Vagina (tissue), 2 donors: ENCODE measurements at places on chromosomes 1 and 21.

GRCh38 chr1:60866226-60866900 lies 216.0 kb upstream of the NFIA start:
- DNase-seq = no peak

GRCh38 chr1:221045842-221046831 lies 166.9 kb downstream of the HLX start:
- DNase-seq = no peak

- no peak for DNase-seq
Observed at GRCh38 chr1:8318436-8318835, 522 bp downstream of the SLC45A1 start.

- DNase-seq = no peak
Observed at GRCh38 chr1:21896652-21897532, 40.2 kb downstream of the HSPG2 start.

DNA sequence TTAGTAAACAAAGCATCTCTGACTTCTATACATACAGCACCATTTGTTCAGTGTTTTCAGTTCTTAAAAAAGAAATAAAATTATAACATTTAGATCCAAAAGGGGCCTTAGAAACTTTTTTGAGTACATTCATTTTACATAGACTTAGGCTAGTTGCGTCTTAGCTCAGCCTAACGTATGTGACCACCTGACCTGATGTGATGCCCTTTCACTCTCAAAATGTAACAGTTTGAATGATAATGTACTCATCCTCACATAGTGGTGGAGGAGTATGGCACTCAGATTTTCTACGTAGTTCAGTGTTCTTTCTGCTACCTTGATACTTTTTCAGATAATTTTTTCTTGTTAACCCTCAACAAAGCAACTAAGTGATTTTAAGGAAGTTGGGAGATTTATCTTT lies 43.4 kb downstream of the RPRD2 start:
- DNase-seq = no peak

DNA sequence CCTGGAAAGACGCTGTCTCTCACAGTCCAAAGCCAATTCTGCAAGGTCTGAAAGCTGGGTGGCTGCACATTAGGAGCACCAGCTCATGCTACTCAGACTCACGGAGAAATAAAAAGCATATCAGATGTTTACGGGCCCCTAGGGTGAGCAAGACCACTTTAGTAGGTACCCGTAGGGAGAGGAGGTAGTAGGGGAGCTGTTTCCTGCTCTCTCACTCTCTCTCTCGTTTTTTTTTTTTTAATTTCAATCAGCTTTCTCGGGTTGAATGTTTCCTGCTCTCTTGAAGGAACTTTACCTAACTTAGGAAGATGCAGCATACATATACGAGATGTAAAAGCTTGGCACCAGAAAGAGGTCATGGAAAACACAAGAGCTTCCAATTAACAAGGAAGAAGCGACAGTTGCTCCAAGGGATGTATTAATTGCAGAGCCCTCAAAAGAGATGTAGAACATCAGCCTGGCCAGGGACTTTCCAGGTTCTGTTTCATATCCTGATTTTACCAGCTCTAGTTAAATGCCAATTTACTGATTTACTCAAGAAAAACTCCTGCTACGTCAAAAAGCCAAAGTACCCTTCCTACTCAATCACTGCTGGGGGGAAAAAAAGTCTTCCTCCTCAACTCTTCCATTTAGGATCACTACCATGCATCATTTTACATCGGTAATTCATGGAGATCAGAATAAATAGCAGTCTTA lies 3.1 kb downstream of the LORICRIN start:
- no peak for DNase-seq

DNA sequence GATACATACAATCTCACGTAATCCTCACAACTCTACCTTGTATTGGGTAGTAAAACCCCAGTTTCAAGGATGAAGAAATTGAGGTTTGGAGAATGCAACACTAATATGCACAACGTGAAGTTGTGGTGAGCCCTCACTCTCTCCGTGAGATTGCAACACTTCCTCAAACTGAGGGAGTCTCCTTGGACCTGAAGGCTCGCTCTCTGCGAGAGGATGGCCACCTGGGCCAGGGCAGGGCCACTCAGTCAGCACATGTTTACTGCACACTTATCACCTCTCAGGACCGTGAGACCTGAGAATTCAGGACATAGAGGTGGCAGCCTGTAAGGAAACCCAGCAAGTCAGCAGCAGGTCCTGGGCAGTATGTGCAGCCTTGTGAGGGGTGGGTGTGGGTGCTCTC lies 8.7 kb downstream of the SH3BP5L start:
- DNase-seq = peak; percentile 55

- no peak for DNase-seq
Observed at GRCh38 chr1:97636941-97637340, 283.9 kb downstream of the DPYD start.

GRCh38 chr1:233086961-233087881 lies 136.8 kb downstream of the NTPCR start:
- no peak for DNase-seq

GRCh38 chr1:113653741-113654140 lies 105.5 kb downstream of the PHTF1 start:
- DNase-seq = no peak

DNA sequence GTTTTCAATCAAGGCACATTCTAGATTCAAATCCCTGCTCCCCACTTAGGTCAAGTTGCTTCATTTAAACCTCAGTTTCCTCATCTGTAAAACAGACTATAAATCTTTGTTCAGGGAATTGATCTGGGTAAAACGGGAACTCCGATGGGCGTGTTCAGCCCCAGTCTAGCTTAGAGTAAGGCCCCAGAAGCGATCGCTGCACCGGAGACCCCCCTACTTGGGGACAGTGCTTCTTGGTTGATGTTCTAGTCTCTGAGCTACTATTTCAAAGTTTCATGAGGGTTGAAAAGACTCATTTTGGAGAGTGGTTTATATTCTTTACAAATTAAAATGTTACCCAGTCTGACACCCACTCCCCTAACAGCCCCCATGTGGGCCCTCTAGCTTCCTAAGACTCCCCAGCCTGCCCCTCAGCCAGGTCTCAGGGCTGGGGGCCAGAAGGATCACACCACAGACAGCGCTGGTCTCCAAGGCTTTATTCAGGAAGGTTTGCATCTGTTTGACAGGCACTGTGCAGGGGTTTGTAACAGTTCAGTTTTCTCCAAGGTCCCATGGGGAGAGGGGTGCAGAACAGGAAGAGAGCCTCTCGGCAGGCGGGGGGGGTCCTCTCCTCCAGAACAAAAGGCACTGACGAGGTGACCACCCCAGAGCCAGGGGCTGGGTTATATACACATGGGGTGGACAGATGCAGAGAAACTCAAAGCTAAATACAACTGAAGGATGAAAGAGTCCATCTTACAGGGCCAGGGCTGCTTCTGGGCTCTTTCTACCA lies 82.9 kb downstream of the STUM start:
- DNase-seq = no peak

- no peak for DNase-seq
Observed at GRCh38 chr1:179155615-179156014, 73.7 kb downstream of the TOR3A start.

DNA sequence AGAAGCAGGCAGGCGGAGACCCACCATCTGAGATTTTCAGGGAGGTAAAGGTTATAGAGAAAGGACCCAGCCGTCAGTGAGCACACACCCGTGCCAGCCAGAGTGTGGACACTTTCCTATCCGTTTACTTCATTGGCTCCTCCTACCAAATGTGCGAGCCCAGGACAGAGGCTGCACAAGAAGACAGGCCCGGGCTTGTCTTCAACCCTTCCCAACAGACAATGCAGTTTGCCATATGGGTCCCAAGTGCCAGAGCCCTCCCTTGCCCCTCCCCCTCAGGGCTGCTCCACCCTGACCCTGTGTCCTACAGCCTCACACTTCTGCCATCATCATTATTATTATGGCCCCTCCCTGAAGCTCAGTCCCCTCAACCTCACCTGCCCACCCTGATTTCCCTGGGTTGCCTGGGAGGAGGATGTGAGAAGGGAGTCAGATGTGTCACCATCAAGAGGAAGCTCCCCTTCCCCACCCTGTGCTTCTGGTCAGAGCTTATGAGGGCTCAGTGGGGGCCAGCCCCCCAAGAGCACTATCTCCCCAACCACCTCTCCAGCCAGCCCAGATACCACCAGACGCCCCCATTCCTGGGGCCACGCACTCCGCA lies 9.4 kb downstream of the LAPTM5 start:
- no peak for DNase-seq

GRCh38 chr1:16882986-16883385 lies 12.8 kb upstream of the RNU1-2 start:
- DNase-seq = no peak

GRCh38 chr1:76587212-76587611 lies 280.1 kb upstream of the ST6GALNAC5 start:
- DNase-seq = no peak

DNA sequence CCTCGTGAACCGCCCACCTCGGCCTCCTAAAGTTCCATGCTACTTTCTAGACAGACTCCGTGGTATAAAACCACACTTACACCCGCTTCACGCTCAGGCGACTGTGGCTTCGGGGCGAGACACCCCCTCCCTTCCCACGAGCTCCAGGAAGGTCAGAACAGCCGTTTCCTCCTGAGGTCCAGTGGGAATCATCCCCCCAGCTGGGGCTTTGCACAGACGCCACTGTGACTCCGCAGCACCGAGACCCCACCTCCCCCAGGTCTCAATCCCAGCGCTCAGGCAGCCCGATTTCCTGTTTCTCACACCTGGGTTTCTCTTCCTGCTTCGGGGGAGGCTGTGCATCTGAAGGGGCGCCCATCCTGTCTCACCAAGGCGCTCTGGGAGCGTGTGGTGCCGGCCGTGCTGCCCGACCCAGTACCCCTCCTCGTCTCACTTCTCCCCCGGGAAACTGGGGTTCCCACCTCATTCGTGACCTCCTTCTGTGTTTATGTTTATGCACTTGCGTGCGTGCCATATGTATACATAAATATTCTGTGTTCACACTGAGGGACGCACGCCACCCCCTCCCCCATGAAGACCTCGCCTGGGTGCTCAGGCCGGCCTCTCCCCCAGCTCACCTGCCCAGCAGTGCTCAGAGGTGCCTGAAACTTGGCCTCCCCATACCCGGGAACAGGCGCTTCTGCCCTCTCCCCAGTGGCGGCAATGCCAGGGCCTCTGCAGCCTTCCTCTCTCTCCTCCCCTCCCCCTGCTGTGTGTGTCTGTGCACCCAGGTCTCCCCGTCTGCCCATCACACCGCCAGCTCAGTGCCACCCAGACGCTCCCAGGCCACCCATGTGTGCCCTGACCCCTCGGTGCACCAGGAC lies 14.6 kb downstream of the SLC35E2B start:
- DNase-seq = no peak

- no peak for DNase-seq
Observed at GRCh38 chr1:145740269-145740668, 21.0 kb downstream of the CD160 start.

- no peak for DNase-seq
Observed at GRCh38 chr1:102099916-102100315, 103.2 kb upstream of the OLFM3 start.

- DNase-seq = no peak
Observed at GRCh38 chr1:77829851-77830250, 50.4 kb downstream of the MIGA1 start.

DNA sequence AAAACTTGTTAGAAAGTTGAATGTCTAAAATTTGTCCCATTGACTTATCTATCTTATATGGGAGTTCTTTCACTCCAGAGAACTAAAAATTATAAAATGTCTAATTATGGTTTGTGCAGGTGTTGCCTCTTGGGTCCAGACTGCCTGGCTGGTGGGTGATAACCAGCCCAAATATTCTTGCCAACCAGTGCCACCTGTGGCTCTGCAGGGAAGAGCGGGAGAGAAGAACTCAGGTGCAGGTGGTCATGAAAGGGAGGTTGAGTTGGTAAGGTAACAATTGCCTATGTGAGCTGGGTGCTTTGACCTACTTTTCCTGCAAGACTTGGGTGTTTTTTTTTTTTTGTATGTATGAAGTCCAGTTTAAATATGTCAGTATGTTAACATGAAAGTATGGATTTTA lies 10.2 kb downstream of the RPS6KC1 start:
- DNase-seq = no peak

DNA sequence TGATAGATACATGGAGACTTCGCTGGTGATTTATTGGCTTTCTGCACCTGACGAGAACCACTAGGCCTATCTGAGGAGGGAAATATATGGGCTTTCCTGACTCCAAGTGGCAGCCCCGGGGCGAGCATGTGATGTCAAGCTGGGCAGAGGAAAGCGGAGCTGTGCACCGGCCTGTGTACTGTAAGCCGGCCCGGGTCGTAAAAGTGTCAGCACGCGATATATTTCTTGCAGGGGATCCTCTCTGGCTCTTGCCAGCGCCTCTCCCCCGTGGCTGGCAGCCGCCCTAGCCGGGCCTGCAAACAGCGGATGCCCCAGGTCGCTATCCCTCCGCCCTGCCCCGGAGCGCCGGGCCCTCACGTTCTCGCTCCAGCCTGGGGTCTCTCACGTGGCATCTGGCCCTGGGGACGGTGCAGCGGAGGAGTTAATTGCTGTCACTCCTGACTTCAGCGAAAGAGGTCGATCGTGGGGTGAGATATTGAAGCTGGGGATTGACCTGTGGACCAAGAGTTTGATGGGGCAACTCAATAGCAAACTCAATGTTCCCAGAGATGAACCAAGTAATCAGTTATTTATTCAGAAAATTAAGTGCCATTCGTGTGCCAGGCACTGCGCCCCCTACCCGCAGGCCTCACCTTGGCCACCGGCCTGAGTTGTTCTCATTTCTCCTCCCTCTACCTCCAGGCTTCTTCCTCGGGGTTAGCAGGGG lies 41.0 kb upstream of the HAO2 start:
- no peak for DNase-seq

DNA sequence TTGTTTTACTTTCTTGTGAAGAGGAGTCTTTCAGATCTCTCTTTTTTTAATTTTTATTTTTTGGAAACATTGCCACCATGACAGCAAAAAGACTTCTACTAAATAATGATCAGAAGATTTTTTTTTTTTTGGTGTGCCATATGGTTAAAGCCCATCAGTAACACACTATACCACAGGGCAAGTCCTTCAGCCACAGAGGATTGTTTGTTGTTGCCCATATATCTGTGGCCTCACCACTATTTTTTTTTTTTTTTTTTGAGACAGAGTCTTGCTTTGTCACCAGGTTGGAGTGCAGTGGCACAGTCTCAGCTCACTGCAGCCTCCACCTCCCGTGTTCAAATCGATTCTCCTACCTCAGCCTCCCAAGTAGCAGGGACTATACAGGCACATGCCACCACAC lies 29.2 kb downstream of the UAP1 start:
- no peak for DNase-seq

GRCh38 chr21:29265690-29266479 lies 32.8 kb upstream of the BACH1 start:
- DNase-seq = no peak

DNA sequence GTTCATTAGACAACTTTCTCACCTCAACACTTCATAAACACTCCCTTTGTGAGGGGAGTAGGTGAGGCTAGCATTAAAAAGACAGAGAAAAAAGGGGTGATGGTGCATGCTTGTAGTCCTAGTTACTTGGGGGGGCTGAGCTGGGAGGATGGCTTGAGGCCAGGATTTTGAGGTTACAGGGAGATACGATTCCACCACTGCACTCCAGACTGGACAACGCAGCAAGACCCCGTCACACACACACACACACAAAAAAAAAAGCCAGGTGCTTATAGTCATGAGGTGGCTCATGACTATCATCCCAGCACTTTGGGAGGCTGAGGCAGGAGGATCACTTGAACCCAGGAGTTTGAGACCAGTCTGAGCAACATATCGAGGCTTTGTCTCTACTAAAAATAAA lies 29.6 kb downstream of the GON4L start:
- DNase-seq = no peak
